ENCODE measurements at places on chromosomes 6 and 20.

- no peak for DNase-seq
These were observed 55.0 kb downstream of the NOX3 start for GRCh38 chr6:155400654-155400965.

DNA sequence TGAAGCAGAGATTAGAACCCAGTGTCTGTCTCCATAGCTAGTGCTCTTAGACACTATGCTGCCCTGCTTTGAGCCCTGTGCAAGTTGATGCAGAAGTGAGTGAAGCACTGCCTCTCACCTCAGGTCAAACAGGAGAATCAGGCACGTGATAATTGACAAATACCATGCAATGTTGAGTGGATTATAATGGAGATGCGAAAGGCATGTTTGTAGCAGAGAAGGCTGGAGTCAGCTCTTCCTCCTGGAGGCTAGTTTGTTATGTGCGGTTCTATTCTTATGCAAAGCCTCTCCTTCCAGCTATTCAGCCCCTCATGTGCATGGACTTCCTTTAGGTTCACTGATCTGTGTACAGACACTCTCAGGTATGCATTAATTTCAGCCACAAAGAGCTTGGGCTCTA is 108.5 kb downstream of the MANEA start:
- no peak for DNase-seq

DNA sequence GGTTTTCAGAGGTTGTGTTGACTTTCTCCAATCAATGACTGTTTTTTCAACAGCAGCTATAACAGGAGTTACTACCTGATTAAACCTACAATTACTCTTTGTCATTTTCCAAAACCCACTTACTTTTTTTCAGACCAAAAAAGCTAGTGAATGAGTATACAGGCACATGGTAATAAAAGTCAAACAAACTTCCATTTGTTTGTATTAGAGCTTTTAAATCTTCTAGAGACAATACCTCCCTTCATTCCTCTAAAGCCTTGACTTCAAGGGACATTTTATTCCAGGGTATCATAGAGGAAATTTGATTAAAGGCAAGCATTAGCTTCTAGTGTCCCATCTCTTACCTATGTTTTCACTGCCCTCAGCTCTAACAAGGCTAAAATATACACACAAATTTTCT is 52.7 kb downstream of the IL22RA2 start:
- DNase-seq = no peak

GRCh38 chr6:34593701-34594100 is 37.6 kb upstream of the SPDEF start:
- no peak for DNase-seq

DNA sequence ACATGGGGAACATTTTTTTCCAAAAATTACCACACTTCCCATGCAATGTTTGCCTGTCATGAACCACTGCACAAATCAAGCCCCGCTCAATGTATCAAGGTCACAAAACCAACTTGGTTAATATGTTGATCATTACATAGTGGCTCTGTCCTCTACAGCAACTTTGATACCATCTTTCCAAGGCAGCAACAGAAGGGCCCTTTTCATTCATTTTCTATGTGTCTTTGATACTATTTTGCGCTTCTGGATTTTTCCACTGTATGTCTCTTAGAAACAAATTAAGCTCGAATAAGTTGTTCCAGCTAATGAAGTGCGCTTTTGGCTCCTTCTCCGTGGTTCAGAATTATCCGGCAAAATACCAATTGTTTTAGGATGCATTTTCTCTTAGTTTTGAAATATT is 1.5 kb downstream of the ZHX3 start:
- DNase-seq = no peak

DNA sequence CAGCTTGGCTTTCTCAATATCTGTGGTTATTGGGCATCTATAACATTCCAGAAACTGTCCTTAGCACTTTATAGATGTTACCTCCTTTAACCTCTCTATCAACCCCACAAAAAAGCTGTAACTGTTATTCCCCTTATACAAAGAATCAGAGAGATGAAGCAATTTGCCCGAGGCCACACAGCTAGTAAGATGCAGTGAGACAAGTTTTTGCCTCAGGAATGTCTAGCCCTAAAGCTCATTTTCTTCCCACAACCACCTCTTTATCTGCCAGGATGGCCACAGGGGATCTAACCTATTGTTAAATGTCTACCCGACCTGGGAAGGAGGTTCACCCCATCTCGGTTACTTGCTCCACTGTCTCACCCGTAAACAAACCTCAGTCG is 31.9 kb upstream of the TCP11 start:
- DNase-seq = no peak

- peak; percentile 44 for DNase-seq
These were observed 37.1 kb downstream of the QRSL1 start for GRCh38 chr6:106666282-106667021.

GRCh38 chr6:148887181-148887580 is 140.4 kb downstream of the UST start:
- DNase-seq = no peak

DNA sequence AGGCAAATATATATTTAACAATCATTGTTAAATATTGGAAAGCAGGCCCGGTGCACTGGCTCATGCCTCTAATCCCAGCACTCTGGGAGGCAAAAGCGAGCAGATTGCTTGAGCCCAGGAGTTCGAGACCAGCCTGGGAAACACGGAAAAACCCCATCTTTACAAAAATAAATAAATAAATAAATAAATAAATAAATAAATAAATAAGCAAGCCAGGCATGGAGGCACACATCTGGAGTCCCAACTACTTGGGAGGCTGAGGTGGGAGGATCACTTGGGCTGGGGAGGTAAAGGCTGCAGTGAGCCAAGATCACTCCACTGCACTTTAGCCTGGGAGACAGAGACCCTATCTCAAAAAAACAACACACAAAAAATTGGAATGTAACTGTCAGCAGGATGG is 53.7 kb downstream of the ZFP64 start:
- no peak for DNase-seq

- DNase-seq = no peak
These were observed 826 bp upstream of the PYGB start for GRCh38 chr20:25247000-25247517.

DNA sequence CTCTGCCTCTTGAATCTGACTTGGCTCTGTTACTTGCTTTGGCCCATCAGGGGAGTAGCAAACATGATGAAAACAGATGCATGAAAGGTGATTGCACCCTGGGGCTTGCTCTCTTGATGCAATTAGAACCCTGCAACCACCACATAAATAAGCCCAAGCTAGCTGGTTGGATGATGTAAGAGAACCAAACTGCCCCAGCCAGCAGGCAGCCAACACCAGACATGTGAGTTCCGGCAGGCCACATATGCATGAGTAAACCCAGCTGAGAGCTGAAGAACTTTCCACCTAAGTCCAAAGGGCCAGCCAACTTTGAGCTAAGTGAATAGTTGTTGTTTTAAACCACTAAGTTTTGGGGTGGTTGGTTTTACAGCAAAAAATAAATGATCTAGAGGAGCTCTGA is 268.4 kb downstream of the FARS2 start:
- DNase-seq = no peak

DNA sequence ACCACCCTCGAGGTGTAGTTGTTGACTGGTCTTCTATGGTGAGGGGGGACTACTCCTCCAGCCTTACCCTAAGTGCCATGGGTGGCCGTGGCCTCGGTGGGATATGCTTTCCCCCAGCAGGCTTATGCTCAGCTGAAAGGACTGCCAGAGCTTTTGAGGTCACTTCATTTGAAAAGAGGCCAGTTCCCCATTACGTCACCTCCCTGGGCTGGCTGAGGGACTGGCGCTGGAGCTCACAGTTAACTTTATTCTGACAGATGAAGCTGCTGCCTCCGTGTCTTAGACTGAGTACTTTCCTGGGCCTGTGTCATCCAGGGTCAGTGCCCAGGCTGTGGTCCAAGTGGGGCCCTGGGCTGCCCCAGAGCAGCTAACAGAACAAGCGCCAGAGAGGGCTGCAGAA is 42.8 kb upstream of the PCMTD2 start:
- no peak for DNase-seq

- DNase-seq = no peak
These were observed 54.5 kb upstream of the MRPS10 start for GRCh38 chr6:42271834-42272805.

- DNase-seq = no peak
These were observed 22.3 kb downstream of the CAPN11 start for GRCh38 chr6:44180886-44181285.

- no peak for DNase-seq
These were observed 300.3 kb downstream of the PRL start for GRCh38 chr6:21996425-21997118.

DNA sequence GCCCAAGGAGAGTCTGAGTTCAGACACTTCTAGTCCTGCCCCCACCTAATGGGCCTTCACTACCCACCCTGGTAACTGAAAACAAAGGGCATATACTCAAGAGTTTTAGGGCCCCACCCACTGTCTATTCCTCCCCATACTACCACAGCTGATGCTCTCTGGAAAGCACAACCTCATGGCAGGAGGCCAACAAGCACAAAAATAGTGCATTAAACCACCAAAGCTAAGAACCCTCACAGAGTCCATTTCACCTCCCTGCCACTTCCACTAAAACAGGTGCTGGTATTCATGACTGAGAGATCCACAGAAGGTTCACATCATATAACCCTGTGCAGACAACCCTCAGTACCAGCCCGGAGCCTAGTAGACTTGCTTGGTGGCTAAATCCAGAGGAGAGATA is 132.1 kb upstream of the ADGRB3 start:
- DNase-seq = no peak

DNA sequence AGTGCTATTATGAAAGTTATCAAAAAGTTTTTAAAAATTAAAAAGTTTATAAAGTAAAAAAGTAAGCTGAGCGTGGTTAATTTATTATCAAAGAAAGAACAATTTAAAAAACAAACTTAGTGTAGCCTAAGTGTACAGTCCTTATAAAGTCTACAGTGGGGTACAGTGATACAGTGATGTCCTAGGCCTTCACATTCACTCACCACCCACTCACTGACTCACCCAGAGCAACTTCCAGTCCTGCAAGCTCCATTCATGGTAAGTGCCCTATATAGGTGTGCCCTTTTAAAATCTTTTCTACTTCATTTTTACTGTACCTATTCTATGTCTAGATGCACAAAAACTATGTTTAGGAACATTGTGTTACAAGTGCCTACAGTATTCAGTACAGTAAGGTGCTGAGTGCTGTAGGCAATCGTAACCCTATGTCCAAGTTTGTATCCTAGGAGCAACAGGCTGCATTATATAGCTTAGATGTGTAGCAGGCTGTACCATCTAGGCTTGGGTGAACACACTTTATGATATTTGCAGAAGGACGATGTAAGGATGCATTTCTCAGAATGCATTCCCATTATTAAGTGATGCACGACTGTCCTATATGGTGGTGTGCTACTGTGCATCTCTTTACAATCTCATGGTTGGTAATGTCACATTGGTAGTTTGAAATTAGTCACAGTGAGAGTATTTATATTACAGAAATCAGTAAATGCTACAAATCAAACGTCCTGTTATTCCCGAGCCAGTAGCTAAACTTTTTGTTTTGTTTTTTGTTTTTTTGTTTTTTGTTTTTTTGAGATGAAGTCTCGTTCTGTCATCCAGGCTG is 158.3 kb downstream of the GMPR start:
- DNase-seq = no peak

- DNase-seq = no peak
These were observed 73.4 kb downstream of the SSR1 start for GRCh38 chr6:7239590-7239948.

GRCh38 chr6:55175078-55176049 is 1.0 kb downstream of the HCRTR2 start:
- DNase-seq = no peak

DNA sequence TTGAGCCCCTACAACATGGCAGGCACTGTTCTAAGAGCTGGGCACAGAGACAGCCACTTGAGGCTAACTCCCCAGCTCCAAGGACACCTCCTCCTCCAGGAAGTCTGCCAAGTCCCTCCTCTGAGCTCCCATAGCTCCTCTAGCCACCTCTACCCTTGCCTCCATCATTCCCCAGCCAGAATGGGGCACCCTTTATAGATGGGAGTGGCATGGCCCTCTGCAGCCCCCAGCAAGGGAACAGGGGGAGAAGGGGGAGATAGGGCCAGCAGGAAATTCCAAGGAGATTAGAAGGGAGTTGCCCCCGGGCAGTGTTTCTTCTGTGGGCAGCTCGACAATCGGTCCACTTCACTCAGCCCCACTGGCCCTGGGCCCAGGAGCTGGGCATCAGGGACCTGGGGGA is 19.7 kb upstream of the TLDC2 start:
- DNase-seq = no peak

GRCh38 chr6:20092071-20092566 is 120.2 kb downstream of the MBOAT1 start:
- DNase-seq = no peak

- DNase-seq = no peak
These were observed 792.6 kb downstream of the PHF3 start for GRCh38 chr6:64428186-64428585.

- DNase-seq = no peak
These were observed 216.2 kb downstream of the CD83 start for GRCh38 chr6:14333556-14334305.

DNA sequence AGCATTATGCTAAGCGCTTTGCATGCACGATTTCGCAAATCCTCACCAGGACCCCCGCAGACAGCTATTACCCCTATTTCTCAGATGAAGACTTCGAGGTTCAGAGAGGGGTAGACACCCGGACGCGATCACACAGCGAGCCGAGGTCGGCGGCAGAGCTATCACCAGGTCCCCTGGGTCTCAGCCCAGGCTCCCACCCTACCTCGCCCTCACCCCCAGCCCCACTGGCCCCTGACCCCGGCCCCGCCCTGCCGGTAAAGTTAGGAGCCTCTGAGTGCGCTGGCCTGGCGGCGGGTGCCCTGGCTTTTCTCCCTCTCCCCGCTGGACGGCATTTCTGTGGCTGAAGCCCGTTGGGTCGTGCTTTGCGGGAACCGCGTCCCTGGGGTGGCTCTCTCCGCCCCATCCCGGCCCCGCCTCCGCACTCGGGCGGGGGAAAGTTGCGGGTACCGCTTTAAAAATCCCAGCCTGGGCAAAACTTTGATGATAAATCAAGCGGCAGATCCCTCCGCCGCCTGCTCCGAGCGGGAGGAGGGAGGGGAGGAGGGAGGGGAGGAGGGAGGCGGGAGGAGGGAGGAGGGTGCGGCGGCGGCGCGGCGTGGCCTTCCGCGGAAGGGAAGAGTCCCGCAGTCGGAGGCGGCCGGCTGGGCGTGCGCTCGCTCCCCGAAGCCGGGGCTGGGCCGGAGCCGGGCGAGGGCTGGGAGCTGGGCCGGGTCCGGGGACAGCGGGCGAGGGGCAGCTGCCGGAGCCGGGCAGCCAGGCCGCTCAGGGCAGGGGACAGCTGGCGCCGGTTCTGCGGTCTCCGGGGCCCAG is at the start of gene VSTM2L:
Gene VSTM2L, plus strand, starts transcription at position 624 of the 810 bp plus-strand sequence. CDS start 224 bp downstream, outside the sequence.
- peak; percentile 45 for DNase-seq

GRCh38 chr20:21167261-21167660 is 41.4 kb downstream of the KIZ start:
- DNase-seq = no peak

- DNase-seq = no peak
These were observed 94.5 kb upstream of the BTN3A2 start for GRCh38 chr6:26270486-26270861.

DNA sequence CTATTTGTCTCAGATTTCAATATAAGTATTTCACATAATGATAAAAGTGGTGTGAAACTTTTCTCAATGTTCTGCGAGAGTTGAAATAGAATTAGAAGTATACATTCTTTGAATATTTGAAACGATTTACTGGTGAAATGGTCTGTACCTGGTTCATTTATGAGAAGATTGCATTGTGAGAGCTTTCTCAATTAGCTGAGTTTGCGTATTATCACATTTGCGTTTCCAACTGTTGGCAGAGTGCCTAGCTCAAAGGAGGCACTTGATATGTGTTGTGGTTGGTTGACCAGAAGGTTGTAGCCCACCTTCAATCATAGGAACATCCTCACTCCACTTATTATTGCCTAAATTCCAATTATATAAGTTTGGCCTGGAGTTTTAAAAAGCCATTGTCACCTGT is 58.8 kb upstream of the EXOC2 start:
- no peak for DNase-seq

GRCh38 chr6:112036088-112036637 is 17.7 kb upstream of the CCN6 start:
- no peak for DNase-seq
